ENCODE measurements at places on chromosomes 7 and 10.

- DNase-seq = no peak
Measured at GRCh38 chr7:95859429-95859828, 87.1 kb downstream of the DYNC1I1 start.

GRCh38 chr10:97520520-97520919 is 21.8 kb downstream of the UBTD1 start:
- DNase-seq = no peak

DNA sequence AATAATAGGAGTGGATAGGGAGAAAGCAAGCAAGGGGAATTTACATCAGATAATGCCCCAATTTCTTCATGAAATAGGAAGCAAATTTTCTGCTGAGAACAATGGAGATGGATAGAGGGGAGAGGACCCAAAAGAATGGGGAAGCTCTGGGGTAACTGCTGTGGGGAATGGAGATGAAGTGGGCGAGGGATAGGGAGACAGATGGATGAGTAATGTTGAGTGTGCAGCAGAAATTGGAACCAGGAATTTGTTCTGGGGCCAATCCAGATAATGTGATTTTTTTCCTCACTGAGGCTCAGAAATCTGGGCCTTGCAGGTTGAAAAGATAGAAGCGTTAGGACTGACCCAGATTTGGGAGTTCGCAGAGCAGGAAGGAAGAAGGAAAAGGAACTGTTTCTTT is 24.5 kb upstream of the MRC1 start:
- no peak for DNase-seq

DNA sequence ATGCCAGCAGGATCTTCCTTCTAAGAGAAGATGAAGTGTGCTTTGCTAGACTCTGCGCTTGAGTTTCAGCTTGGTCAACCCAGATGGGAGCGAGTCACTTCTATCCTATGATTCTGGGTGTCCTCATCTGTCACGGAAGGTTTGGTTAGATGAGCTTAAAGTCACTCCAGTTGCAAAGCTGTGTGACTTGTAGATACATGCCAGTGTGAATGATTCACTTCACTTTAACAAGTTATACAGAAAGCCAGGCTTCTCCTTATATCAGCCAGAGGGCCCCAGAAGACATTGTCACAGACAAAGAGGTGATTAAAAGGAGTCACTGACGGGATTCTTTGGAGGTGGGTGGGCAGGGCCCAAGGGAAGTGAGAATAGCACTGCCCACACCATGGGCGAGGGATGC is 122.6 kb upstream of the PFKP start:
- DNase-seq = no peak

DNA sequence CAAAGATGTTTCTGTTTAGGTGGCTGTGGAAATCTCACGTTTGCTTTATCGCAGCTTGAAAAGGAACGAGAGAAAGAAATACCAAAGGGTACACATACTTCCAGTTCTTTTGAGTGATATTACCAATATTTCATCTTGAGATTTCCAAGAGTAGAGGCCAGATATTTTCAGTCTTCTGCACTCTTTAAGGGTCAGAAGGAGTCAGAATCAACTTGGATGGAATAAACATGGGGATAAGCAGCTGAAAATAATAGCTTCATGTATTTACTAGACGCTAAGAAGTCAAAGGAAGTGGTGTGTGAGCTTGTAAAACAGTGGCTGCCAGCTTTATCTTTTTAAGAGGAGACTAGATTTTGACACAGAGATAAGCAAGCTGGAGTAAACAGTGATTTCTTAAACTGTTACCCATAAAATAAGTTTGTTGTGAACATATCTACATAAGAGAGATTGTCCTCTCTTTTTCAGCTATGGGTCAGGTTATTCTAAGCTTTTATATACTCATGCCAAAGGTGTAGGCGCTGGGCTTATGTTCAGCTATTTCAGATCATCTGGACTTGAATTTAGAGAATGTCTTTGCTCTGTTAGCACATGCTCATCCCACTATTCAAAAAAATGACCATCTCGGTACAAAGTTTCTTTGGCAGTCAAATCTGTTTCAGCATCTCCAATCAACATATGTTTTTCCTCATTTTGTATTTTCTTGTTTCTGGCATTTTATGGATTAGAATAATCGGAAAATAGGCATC is 170.8 kb upstream of the TCF7L2 start:
- DNase-seq = no peak

DNA sequence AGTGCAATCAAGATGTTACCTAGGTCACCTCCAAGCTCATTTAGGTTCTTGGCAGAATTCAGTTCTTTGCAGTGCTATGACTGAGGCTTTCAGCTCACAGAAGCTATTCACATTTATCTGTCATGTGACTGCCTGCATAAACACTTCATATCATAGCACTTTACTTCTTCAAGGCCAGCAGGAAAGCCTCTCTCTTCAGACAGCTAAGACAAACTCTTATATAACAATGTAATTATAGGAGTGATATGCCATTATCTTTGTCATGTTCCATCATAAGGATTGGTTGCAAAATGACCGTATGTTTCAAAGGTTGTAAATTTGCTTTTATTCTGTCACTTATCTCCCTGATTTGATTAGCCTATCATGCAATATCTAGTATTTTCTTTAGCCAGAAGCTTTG is 78.8 kb upstream of the TMEM196 start:
- DNase-seq = no peak

DNA sequence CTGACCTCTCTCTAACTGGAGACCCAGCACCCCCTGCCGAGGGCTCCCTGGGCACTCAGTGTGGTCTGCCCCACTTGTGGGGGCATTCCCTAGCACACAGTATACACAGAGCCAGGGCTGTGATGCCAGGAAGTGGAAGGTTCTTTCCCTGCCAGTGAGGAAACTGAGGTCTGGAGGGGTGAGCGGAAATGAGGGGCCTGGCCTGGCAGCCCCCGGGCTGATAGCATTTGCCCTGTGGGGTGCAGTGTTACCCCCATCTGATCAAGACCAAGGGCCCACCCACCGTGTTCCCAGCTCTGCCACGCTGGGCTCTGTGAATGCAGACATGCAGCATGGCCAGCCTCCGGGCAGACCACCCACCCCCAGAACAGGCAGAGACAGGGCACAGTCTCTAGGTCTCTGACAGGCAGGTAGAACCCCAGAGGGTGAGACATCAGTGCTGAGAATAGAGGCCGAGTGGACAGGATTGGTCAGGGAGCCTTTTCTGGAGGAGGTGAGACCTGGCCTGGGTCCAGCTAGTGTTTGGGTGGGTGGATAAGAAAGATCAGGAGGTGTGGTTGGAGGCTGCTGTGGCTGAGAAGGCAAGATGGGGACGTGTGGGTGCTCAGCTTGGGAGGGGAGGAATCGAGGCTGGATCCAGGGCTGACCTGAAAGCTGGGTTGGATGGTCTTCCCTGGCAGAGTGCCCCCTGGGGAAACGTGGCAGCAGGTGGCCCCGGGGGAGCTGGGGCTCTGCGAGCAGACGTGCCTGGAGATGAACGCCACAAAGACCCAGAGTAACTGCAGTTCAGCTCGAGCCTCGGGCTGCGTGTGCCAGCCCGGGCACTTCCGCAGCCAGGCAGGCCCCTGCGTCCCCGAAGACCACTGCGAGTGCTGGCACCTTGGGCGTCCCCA is 10.8 kb upstream of the ZNF862 start:
- DNase-seq = no peak

- no peak for DNase-seq
Measured at GRCh38 chr10:96851281-96851680, 19.2 kb downstream of the LCOR start.

GRCh38 chr7:133023370-133024071 is 58.4 kb downstream of the CHCHD3 start:
- DNase-seq = no peak

DNA sequence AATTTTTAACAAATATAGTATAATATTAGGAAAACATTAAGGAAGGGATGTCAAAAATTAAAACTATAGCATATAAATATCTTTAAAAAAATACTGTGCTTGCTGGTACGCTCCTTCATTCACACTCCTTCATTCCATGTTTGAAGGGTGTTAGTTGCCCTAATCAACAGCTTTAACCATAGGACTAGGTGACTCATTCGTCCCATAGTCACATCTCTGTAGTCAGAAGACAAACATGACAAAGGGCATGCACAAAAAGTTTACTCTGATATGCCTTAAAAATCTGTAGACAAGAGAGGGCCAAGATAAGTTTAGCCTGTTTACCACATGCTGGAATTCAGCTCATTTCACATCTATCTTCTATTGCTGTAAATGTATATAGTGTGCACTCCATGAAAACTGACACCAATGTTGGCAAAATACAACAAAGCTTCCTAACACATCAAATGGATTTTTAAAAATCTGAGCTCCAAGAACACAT is 646 bp downstream of the FAM13C start:
- DNase-seq = no peak

GRCh38 chr10:72006026-72006425 is 41.8 kb downstream of the CHST3 start:
- no peak for DNase-seq

GRCh38 chr7:43640679-43641078 is 57.8 kb downstream of the STK17A start:
- no peak for DNase-seq

GRCh38 chr7:101365956-101366355 is 3.3 kb downstream of the COL26A1 start:
- DNase-seq = no peak

GRCh38 chr10:79025199-79025832 is 43.5 kb upstream of the ZMIZ1 start:
- DNase-seq = no peak

GRCh38 chr7:142808802-142809583 is 38.2 kb downstream of the PRSS2 start:
- DNase-seq = no peak

DNA sequence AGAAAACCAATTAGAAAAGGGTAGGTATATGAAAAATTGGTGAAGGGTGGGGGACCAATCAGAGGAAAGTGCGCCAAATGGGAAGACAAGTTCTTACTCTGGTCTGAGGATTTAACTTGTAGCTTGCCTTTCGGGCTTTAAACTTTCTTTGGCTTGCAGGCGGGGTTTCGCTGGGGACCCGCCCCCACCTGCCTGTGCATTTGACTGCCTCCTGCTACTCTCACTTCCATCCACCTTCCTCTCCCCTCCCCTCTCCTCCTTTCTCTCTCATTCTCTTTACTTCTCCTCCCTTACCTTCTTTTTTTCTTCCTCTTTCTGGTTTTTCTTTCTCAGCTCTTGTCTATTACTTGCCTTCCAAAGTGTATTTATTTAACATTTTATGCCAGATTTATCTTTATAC is 278.8 kb downstream of the DNAJB9 start:
- no peak for DNase-seq

- no peak for DNase-seq
Measured at GRCh38 chr7:95490231-95490762, 4.6 kb downstream of the ASB4 start.

- DNase-seq = no peak
Measured at GRCh38 chr7:105987046-105987445, 24.0 kb downstream of the CDHR3 start.

GRCh38 chr7:107728276-107728675 is 15.7 kb upstream of the CBLL1 start:
- no peak for DNase-seq

DNA sequence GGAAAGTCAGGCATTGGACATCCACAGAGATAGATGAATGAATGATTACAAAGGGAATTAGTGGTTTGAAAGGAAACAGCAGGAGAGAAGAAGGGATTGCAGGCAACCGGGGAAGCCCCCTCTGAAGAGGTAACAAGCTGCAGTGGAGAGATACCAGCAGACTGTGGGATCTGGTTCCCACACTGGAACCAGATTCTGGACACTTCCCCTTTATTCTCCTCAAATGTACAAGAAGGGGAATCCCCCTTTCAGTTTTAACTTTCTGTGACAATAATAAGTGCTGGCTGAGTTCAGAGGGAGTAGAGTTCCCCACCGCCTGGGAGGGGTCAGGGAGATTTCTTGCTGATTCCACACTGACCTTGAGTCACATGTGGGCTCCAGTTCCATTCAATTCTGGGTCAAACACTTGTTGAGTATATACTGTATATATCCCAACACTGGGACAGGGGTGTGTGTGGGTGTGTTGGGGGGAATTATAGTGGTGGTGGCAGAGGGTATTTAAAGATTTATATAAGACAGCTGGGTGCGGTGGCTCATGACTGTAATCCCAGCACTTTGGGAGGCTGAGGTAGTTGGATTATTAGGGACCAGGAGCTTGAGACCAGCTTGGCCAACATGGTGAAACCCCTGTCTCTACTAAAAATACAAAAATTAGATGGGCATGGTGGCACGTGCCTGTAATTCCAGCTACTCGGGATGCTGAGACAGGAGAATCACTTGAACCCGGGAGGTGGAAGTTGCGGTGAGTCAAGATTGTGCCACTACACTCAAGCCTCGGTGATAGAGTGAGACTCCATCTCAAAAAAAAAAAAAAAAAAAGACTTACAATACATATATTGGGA is 16.5 kb upstream of the DDIT4 start:
- no peak for DNase-seq

DNA sequence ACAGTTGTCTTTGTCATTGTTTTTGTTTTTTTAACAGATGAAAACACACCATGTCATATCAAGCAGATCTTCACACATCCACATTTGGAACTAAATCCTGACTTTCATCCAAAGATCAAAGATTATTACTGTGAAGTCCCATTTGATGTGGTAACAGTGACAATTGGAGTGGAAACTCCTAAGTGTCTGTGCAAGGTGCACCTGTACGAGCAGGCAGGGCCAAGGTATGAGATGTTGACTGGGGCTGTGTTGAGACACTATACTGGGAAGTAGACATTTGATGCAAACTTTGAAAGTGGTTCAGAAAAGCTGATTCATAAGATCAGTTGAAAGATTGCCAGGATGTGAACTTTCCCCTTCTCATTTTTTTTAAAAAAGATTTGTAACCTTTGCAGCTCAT is 152.3 kb downstream of the CPED1 start:
- DNase-seq = no peak

GRCh38 chr7:31408140-31408729 is 67.7 kb upstream of the NEUROD6 start:
- DNase-seq = no peak

DNA sequence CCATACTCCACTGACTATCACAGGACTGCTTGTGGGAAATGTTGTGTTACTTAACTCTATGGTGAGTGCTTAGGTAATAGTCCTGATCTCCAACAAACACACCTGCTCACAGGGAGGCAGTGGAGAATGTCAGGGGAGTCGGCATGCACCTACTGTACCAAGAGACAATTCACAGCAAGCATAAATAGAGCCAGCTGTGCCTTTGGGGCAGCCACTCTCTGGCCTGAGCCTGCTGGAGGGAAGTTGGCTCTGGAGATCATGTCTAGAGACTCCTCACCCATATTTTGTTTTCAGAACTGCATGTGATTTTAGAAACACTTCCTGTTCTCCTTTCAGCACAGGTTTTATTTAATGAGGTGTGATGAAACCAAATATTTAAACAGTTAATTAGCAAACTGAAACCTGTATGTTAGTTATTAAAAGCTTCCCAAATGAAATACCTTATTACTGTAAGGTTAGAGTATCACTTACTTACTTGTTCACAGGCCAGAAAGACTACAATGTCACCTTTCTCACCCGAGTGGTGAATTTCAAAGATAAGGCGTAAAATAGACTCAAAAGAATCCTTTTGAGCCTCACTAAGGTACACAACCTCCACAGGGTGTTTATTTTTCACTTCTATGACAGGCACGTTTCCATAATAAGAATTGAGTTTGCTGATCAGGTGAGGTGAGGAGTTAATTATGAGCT is 21.8 kb downstream of the DHX32 start:
- no peak for DNase-seq
